ENCODE measurements at places on chromosomes 13 and 19.
A peak's percentile ranks its signal among the peaks of the same experiment; 100 is the strongest.

DNA sequence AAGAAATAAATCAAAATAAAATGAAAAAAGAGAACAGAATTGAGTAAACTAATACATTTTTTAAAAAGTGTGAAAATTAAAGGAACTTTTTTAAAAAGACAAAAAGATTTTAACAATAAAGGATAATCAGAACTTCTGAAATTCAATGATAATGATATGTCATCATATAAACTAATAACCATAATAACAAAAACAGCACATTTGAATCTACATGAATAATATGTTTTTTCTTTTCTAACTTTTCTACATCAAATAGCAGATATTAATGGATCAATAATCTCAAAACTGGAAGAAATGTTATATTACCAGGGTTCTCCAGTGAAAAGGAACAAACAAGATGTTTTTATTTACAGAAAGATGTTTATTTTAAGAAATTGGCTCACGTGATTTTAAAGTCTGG, 903.3 kb upstream of the MIR17HG start:
- no peak for DNase-seq

GRCh38 chr13:100347968-100348367, 240.6 kb downstream of the GGACT start:
- DNase-seq: no peak

GRCh38 chr13:46748300-46748699, 48.7 kb downstream of the ESD start:
- no peak for DNase-seq

DNA sequence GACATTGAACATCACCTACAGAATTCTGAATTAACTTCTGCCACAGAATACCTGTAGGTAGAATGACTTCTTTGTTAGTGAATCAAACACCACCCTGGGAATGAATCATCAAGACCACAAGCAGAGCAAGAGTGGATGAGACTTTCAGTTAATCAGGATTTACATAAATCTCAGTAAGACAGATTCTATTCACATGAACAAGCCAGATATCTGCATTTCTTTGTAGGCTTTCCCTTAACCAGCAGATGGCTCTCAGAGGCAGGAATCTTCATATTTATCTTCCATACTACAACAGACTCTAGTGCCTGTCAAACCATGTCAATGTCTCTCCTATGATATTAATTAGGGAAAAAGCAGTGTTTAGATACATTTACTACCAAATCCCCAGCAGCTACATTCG, 412.1 kb downstream of the KLF12 start:
- peak; percentile 95 for DNase-seq

DNA sequence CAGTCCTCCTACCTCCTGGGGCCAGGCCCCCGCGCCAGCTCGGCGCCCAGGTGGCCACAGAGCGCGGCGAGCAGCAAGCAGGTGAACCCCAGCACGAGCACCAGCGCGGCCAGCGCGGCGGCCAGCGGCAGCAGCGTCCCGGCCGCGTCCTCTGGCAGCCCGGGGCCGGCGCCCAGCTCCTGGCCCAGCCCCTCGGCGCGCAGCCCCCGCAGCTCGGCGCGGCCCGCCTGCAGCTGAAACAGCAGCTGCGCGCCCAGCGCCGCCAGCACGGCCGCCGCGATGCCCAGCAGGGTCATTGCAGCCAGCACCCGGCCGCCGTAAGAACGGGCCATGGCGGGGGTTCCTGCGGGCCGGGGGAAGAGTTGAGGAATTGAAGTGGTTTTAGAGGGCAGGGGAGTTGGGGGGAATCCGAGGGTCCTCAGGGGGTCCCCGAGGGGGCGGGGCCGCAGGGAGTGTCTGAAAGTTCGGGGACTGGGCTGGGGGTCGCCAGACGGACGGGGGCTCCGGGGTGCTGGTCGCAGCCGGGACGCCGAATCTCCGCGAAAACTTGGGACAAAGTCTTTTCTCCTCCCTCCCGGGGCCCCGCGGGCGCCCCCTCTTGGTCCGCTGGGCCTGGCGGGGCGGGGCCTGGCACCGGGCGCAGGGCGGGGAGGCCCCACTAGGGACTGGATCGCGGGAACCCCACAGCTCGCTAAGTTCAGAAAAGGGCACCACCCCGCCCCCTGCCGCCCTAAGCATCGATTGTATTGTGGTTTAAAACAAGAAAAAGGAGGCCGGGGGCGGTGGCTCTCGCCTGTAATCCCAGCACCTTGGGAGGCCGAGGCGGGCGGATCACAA, at the start of gene TMEM221:
TSS of gene TMEM221 (minus strand) at position 538 of the 837 bp plus-strand sequence. CDS start at position 332, 206 bp downstream.
- no peak for DNase-seq

GRCh38 chr13:50712456-50712855, 131.0 kb downstream of the DLEU7 start:
- DNase-seq: no peak

DNA sequence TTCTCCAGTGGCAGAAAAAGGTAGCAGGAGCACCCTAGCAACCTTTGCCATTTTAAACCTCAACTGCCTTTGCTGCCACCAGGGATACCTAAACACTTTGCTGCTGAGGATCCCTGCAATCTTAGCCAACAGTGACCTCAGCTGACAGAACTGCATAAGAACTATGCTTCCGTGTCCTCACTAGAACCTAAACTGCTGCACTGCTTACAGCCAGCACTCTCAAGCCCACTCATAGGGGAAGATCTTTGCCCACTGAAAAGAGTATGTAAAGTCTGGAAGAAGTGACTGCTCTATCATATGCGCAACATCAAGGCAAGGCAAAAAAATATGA, 270.0 kb upstream of the PCDH20 start:
- peak; percentile 17 for DNase-seq

Data from kidney tubule cell (primary cell).